ENCODE measurements at places on chromosomes 11 and 22.

- peak; percentile 40 for DNase-seq
Observed at GRCh38 chr22:29727131-29727523, 7.3 kb downstream of the CABP7 start.

GRCh38 chr22:40395607-40396006 lies 25.2 kb downstream of the SGSM3 start:
- DNase-seq = no peak

GRCh38 chr22:37923927-37924326 lies 17.8 kb downstream of the MICALL1 start:
- DNase-seq = no peak

DNA sequence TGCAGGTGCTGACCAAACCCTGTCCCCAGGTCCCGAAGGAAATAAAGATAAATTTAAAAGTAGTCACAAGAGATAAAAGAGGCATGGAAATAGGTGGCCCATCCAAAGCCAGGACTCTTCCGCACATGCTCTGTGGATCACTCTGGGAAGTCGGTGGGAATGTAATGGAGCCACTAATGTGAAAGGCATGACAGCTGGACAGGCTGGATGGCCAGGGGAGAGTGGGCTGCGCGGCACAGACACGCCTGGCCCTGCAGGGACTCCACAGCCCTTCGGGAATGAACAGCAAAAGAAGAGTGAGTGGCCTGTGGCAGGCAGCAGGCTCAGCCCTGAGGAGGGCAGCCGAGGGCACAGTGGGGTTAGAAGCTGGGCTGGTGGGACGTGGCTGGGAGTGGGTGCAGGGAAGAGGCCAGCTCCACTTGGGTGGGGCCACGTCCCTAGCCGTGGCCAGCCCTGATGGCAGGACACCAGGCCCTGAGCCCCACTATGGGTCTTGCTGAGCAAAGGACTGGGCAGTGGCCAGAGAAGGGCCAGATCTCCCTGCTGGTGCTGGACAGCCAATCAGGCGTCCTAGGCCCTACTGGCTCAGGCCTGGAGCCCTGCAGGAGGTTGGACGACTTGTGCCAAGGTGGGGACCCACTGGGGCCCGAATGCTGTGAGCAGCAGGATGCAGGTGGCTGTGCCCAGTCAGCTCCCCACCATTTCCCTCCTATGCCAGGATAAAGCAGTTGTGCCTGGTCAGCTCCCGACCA lies 31.3 kb upstream of the GNB1L start:
- DNase-seq = no peak

DNA sequence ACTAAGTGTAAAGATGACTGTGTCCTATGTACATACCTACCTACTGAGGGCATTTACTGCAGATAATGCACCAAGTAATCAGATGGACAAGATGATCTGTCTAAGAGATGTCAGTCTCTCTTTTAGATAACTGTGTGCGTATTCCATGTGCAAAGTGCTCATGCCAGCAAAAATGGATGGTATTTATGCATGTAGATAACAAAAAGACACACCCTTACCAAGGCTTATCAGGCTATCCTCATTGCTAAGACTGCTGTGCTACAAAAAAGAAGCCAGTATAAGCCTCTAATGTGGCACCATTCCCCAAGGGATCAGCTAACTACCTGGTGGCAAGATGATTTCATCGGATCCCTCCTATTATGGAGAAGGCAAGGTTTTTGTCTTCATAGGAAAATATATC lies 34.3 kb upstream of the CD44 start:
- DNase-seq = no peak

DNA sequence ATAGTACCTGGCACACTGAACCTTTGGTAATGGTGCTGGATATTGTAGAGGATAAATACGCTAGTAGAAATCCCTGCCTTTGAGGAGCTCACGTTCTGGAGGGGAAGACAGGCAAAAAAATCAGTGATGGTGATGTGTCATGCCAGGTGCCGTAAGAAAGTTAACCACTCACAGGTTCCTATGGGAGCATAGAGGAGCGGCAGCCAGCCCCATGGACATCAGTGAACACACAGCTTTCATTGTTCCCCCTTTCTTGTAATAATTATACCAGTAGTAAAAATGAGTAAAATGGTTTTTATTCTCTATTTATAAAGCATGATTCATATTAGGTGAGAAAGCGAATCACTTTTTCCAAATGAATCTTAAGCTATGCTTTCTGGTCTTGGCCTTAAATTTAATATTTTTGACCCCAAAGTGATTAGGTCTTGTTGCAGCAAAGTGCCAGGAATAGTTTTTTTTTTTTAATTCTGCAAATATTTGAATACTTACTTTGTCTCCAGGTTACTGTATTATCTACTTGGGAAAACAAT lies 57.9 kb downstream of the UVRAG start:
- DNase-seq = no peak

GRCh38 chr11:45649544-45650165 lies 15.8 kb downstream of the CHST1 start:
- DNase-seq = no peak

- no peak for DNase-seq
Observed at GRCh38 chr22:35882211-35883030, 146.2 kb downstream of the RBFOX2 start.

DNA sequence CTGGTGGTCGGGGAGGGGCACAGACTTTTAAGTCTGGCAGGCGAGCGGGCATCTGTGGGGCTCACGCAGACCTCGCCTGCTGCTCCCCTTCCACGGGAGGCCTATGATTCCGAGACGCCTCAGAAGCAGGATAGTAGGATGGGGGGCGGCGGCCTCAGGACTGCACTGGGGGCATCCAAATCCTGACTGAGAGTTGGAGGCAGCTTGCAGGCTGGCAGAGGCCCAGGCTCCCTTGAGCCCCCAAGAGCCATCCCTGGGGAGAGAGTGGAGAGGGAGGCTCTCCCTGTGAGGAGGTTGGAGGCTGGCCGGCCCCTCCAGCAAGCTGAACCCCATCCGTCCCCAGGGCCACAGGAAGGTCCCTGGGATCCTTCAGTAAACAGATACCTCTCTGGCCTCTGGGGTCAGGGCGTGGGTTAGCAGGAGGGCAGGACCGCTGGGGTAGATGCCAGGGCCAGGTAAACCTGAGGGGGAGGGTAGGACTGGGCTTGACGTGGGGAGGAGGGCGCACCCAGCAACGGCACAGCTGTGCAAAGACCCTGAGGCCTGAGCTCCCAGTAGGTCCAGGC lies 33.3 kb downstream of the SBF1 start:
- DNase-seq = no peak

DNA sequence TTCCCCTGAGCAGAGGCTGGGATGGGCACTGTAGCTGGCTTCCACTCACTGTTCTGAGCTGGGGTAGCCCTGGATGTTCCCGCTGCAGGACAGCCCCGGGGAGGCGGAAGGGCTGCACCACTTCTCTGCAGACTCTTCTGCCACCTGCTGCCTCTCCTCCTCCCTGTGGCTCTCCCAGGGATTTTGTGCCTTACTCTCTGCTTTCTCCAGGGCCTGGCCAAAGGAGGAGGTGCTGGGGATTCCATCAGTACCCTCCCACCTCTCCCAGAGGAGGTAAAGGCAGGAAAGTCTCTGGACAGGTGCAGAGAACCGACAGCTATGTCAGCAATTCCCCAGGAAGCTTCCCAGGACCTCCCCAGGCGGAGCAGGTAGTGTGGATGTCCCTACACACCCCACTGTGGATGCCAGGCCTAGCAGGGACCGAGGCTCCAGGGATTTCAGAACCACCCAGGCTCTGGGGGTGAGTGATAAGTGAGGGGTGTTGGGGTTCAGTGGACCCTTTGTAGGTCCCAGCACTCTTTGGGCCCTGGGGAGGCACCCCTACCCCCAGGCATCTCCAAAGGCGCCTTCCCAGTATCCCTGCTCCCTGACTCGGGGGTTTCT lies 11.3 kb downstream of the DUSP8 start:
- DNase-seq = no peak

DNA sequence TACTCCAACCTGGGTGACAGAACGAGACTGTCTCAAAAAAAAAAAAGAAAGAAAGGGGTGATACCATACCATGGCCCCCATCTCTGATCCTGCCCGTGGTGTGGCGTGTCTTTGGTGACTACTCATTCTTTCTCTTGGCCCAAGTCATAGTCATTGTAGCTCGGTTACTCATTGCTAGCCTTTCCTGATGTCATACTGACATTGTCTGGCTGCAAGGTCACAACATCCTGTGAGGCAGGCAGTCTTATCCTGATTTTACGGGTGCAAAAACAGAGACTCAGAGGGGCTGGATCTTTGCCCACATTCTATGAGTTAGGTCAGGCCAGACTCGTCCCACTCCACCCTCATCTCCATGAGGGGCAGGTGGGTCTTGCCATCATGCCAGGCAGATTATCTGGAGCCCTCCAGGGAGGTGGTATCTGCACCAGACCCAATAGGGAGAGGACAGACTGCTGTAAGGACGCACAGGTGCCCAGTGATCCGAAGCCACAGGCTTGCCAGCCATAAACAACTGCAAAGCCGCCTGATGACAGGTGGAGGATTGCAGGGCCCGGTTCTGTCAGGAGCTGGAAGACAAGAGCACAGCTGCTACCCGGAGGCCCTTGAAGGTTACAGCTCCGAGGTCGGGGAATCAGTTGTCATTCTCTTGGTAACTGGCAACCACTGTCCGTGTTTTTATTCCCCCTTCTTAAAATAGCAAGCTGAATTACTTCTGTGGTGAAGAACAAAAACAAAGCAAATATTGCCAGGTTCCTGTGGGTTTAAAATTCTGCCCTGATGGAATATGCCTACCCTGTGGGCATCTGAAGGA lies 13.8 kb downstream of the TOM1 start:
- peak; percentile 66 for DNase-seq

DNA sequence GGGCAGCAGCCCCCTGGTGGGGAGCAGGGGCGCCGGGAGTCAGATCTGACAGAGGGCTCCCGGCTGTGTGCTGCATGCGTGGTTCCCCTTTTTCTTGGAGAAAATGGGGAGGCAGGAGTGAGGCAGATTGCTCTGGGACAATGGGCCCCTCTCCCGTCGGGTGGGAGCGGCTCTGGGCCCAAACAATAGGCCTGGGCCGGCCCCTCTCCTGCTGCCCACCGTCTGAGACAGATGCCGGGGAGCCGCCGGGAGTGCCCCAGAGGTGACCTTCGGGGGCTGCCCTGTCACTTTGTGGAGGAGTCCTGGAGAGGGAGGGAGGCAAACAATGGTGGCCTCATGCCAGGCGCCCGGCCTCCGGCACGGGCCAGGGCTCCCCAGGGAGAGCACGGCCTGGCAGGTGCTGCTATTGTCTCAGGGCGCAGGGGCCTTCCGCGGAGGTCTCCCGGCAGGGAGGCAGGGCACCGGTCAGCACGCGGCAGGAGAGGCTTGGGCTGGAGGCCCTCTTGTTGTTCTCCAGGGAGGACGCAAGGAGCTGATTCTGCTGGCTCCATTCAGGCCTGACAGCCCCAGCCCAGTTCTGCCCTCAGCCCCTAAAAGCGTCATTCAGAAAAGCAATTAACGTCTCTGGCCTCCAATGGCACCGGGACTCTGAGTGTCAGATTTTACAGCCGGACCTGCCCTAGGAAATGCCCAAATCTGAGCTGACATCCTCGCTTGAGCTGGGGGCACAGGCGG lies 44.8 kb downstream of the SMIM38 start:
- no peak for DNase-seq

GRCh38 chr11:96324912-96325311 lies 18.1 kb downstream of the MAML2 start:
- DNase-seq = peak; percentile 54

DNA sequence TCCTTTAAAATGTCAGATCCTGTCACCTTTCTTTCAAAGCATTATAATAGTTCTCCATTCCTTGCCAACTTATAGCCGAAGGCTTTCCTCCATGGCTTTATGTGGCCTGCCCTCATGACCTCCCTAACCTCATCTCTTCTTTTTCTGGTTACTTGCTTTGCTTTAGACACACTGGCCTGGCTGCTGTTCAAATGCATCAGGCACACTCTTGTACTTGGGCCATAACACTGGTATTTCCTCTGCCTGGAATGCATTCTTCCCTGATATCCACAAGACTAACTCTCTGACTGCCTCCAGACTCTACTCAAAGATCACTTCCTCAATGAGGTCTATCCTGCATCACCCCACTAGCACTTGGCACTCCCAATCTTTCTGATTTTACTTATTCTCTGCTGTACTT lies 710.3 kb downstream of the KCNA4 start:
- DNase-seq = peak; percentile 81

- no peak for DNase-seq
Observed at GRCh38 chr11:75813124-75813523, 1.9 kb upstream of the UVRAG start.

GRCh38 chr22:37095113-37095512 lies 14.4 kb downstream of the TMPRSS6 start:
- DNase-seq = no peak

DNA sequence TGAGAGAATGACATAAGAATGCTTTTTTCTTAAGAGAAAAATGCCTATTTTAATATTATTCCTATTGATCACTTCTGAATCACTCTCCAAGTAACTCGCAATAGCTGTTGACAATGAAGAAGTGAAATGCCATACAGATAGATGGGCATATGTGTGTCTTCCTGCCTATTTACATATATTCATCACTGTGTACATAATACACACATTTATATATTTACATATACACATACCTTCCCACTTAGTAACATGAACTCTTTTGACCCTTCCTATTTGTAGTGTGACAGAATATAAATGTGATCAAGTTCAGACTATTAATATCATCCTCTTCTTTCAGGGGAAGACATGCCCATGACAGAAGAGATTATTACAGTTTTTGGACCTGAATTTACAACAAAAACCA lies 756.7 kb downstream of the DLG2 start:
- DNase-seq = no peak

GRCh38 chr11:106087815-106088435 lies 10.5 kb downstream of the AASDHPPT start:
- DNase-seq = peak; percentile 47

- no peak for DNase-seq
Observed at GRCh38 chr11:59186130-59186594, 14.2 kb downstream of the DTX4 start.

DNA sequence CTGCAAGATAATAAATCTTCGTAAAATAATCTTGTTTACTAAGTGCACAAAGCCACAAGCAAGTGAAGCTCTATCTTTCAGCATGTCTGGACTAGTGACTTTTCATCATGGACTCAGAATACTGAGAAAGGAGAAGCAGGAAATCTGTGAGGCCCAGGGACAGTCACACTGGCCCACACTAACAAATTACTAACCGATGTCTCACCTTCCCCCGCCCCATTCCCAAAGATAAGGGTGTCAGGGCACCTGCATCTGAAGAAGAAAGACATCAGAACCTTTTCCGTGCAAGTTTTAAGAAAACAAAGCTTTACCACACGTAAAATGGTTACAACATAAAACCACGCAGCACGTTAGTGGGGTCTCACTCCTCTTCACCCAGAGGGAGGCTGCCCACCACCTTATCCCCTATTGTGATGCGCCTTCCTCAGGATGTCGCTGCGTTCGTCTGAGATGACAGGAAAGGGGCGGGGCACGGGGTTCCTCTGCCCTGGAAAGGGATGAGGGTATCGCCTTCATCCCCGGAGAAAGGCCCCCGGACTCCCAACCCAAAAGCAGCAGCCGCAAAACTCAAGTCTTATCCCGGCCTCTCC lies 616 bp downstream of the BTBD10 start:
- no peak for DNase-seq

DNA sequence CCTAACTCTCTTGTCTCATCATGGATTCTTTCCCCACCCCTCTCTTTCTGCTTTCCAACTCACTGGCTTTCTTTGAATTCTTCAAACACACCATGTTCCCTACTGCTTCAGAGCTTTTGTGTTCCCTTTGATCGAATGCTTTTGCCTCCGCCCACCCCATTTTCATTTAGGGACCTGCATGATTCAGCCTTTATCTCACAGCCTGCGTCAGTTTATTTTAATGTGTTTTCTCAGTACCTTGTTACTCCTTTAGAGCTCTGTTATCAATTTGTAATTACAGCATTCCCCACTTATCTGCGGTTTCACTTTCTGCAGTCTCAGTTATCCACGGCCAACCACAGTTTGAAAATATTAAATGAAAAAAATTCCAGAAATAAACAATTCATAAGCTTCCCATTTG lies 451.3 kb downstream of the METTL15 start:
- DNase-seq = no peak
